CD8-positive, alpha-beta memory T cell (primary cell): ENCODE measurements at places on chromosomes 11 and 22. TPM values are rescaled to one million over a fixed set of nuclear protein-coding genes. Genes with fewer than 3 reads are reported as not detected.

Gene P2RY6
- total RNA-seq: 0.24 TPM

Gene SCUBE1
- 0.07 TPM for total RNA-seq

DNA sequence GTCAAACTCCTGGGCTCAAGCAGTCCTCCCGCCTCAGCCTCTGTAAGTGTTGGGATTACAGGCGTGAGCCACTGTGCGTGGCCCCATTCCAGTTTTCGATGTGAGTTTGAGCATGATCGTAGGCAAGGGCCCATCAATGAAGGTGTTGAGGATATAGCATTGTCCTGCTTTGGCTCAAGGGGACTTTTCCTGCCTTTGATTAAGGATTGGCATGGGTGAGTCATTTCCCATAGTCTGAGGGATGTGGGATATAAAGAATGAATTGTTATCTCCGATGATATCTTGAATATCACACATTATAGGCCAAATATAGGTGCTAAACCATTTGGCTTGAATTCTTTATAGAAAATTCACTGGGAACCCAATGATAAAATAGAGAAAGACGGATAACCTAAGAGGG lies 30.4 kb downstream of the STIM1 start:
- peaks cover 50% of the 10 kb centered on the region for H3K4me1 ChIP-seq
- no peak overlapping the region for H3K27ac ChIP-seq
- no peaks in the 10 kb centered on the region for H3K27me3 ChIP-seq
- H3K4me3 ChIP-seq: no peak overlapping the region

DNA sequence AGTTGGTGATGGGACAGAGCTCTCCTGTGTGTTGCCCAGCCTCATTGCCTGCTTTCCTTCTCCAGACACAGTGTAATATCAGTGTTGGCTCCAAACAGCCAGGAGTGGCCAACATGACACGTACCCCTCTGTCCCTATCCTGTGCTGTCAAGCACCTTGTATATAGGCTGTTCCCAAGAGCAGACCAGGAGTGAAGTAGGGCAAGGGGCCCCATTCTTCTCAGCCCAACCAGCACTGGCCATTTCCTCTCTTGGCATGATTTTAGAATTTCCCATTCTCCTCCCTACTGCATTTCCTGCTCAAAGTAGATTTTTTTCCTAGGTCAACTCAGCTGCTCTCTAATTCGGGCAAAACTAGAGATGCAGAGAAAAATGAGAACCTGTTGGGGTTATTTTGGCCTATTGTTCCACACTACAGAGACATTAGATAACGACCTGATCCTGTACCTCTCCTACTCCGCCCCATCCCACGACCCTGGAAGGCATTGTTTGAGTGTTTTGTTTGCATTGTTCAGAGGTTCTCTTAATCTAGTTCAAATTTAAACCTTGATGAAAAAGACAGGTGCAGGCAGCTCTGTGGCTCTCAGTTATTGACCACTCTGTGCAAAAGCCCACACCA lies 95.6 kb downstream of the RASSF10 start:
- DNase-seq: no peak
- no peak overlapping the region for H3K4me3 ChIP-seq
- H3K36me3 ChIP-seq: no peaks in the 10 kb centered on the region
- peaks cover 3% of the 10 kb centered on the region for H3K27me3 ChIP-seq
- H3K4me1 ChIP-seq: no peaks in the 10 kb centered on the region

- no peaks in the 10 kb centered on the region for H3K36me3 ChIP-seq
- no peak overlapping the region for H3K27ac ChIP-seq
- H3K4me1 ChIP-seq: no peaks in the 10 kb centered on the region
- H3K4me3 ChIP-seq: no peak overlapping the region
- DNase-seq: no peak
Measured at GRCh38 chr11:12403122-12403996, 26.0 kb downstream of the PARVA start.

- no peak for DNase-seq
- no peaks in the 10 kb centered on the region for H3K36me3 ChIP-seq
- no peak overlapping the region for H3K27ac ChIP-seq
- H3K4me1 ChIP-seq: no peaks in the 10 kb centered on the region
Measured at GRCh38 chr11:111735262-111736116, 30.7 kb downstream of the PPP2R1B start.

DNA sequence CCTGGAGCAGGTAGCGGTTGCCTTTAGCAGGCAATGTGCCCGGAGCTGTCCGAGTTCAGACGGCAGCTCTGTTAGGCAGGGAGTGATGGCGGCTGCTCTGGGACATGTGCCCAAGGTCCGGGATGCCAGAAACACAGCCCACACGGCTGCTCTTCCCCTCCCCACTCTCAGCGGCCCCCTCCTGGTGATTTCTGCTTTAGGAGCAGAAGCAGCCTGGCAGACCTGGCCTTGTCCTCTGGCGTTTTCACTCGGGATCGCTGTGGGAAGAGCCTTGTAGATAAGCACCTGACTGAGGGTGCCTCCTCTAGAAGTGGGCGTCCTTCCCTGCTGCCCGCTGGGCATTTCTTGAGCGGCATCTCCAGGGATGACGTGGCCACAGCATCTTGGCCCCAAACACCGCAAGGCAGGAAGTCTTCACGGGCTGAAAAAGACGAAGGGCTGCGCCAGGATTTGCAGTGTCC lies 392.2 kb downstream of the TBC1D22A start:
- H3K4me3 ChIP-seq: no peak overlapping the region
- H3K27ac ChIP-seq: no peak overlapping the region
- peaks cover 9% of the 10 kb centered on the region for H3K36me3 ChIP-seq
- H3K4me1 ChIP-seq: no peaks in the 10 kb centered on the region

GRCh38 chr22:43996170-43996980 lies 27.7 kb upstream of the PARVB start:
- peak overlapping the region; percentile 74 for H3K4me3 ChIP-seq
- peak overlapping the region; percentile 65 for H3K27ac ChIP-seq
- H3K36me3 ChIP-seq: peaks cover 18% of the 10 kb centered on the region
- DNase-seq: peak; percentile 57
- no peaks in the 10 kb centered on the region for H3K27me3 ChIP-seq
- H3K4me1 ChIP-seq: peaks cover 17% of the 10 kb centered on the region

- H3K4me1 ChIP-seq: no peaks in the 10 kb centered on the region
- no peak overlapping the region for H3K27ac ChIP-seq
- no peak overlapping the region for H3K4me3 ChIP-seq
- no peak for DNase-seq
Measured at GRCh38 chr22:35872451-35872850, 154.8 kb downstream of the APOL5 start.

- no peak for DNase-seq
- no peak overlapping the region for H3K27ac ChIP-seq
- no peaks in the 10 kb centered on the region for H3K4me1 ChIP-seq
- H3K36me3 ChIP-seq: no peaks in the 10 kb centered on the region
- no peaks in the 10 kb centered on the region for H3K27me3 ChIP-seq
Measured at GRCh38 chr11:35927682-35928081, 16.2 kb upstream of the LDLRAD3 start.

DNA sequence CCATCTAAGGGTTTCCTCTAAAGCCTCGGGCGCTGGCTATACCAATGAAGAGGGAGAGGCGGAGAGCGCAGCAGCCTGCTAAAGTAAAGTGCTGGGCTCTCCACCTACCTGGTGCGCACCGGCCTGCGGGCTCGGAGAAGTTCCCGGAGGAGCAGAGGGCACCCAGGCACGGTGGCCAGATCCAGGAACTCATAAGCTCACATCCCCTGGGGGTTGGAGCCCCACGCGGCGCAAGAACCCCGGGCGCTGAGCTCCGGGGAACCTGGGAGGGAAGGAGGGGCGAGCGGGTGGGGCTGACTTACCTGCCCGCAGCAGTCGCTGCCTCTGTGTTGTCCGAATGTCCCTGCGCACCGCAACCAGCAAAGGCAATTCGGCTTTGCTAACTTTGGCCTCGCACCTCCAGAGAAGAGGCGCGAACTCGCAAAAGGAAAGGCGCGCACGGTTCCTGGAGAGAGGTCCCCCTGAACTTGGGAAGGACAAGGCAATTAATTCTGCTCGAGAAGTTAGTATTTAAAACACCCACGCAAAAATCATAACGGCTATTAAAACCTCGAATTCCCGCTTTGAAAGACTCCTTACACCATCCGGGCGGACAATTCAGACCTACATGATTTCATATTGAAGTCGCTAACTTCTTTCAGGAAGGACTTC lies 127.6 kb upstream of the C11orf58 start:
- H3K36me3 ChIP-seq: no peaks in the 10 kb centered on the region
- peaks cover 27% of the 10 kb centered on the region for H3K4me1 ChIP-seq
- H3K27ac ChIP-seq: no peak overlapping the region
- peaks cover 54% of the 10 kb centered on the region for H3K27me3 ChIP-seq

DNA sequence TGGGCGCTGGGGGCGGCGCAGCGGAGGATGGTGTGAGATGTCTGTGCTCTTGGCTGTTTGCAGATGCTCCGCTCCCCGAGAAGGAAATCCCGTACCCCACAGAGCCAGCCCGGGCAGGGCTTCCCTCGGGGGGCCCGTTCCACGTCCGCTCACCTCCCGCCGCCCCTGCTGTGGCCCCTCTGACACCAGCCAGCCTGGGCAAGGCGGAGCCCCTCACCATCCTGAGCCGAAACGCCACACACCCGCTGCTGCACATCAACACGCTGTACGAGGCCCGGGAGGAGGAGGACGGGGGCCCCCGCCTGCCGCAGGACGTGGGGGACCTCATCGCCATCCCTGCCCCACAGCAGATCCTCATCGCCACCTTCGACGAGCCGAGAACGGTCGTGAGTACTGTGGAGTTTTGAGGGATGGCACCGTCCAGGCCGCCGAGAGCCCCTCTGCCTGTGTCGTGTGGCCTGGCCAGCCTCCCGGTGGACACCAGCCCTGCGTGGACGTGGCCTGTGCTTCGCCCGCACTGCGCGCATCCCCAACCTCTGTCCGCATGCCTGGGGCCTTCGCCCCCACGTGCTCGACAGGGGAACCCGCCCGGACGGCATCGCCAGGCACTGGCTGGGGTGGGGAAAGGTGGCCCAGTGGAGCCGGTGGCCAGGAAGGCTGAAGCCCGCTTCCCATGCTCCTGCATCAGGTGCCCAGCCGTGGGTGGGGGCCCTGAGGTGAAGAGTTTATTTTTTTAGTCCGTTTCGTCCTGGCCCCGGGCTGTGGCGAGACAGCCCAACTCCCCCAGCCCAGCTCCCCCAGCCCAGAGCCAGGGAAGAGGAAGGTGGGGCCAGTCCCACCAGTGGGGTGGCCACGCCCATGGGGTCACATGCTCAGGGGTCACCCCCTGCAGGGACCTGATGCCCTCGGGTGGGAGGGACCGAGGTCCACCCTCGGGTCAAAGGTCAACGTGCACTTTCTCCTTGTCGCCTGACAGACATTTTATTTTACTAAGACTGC lies 6.5 kb upstream of the TRABD start:
- no peak overlapping the region for H3K27ac ChIP-seq
- no peak for DNase-seq
- no peaks in the 10 kb centered on the region for H3K36me3 ChIP-seq
- no peak overlapping the region for H3K4me3 ChIP-seq
- no peaks in the 10 kb centered on the region for H3K27me3 ChIP-seq
